ENCODE measurements at places on chromosomes 1 and 21.
A peak's percentile ranks its signal among the peaks of the same experiment; 100 is the strongest.

GRCh38 chr1:41466146-41466545 is 18.3 kb downstream of the EDN2 start:
- no peak for DNase-seq

DNA sequence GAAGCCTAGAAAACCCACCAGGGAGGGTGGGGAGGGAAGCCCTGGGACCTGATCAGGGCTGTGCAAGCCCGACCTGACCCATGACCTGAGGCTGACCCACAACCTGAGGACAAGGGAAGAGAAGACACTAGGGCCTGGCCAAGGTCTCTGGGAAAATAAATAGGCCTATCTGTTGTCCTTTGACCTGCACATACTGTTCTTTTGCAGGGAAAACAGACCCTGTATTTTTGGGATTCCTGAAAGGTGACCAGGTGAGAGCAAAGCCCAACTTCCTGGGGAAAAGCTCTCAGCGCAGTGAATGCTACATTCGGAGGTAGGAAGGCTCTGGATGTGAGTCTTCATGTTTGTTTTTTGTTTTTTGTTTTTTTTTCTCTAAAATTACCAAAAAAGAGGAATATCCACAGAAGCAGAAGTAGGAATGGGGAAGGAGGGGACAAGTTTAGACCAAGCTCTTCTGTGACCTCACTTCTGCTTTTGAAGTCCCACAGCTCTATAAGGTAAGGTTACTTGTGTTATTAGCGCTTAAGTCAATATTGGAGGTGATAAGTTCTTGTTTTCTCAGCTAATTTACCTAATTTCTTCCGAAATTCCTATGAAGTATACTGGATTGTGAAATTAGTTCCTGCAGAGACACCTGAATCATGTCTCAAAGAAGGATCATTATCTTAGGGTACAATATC is 26.2 kb upstream of the LYST start:
- DNase-seq = no peak

DNA sequence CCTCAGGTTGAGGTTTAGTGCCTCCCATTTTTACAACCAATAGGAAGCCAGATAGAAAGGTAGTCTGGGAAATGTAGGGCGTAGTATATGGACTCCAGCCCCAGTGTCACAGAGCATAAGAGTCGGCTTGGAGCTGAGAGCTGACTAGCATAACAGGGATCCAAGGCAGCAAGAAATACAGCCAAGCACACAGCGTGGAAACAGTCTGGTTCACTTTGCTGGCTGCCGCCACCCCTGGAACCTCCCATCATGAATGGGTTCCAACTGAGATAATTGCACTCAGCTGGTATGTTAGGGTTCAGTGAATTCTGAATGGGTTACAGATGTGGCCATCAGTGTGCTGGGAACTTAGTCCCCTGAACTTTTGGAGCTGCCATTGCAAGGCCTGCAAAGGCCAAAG is 76.7 kb upstream of the GPR88 start:
- DNase-seq = peak; percentile 26

DNA sequence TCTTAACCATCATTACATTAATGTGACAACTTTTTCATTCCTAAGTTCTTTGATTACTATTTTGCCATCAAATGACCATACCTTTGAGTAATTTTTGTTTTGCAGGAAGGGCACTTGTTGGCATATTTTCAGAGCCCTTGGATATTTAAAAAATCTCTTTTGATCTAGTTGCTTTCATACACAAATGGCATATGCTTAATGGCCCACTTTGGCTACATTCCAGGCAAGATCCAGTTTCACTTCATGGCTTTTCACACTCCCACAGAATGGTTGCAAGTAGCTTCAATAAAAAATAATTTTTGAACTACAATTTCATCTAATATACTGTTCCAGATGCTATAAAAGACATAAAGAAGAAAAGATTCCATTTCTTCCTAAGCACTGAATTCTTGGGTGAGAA is 18.1 kb downstream of the ADAM30 start:
- no peak for DNase-seq

DNA sequence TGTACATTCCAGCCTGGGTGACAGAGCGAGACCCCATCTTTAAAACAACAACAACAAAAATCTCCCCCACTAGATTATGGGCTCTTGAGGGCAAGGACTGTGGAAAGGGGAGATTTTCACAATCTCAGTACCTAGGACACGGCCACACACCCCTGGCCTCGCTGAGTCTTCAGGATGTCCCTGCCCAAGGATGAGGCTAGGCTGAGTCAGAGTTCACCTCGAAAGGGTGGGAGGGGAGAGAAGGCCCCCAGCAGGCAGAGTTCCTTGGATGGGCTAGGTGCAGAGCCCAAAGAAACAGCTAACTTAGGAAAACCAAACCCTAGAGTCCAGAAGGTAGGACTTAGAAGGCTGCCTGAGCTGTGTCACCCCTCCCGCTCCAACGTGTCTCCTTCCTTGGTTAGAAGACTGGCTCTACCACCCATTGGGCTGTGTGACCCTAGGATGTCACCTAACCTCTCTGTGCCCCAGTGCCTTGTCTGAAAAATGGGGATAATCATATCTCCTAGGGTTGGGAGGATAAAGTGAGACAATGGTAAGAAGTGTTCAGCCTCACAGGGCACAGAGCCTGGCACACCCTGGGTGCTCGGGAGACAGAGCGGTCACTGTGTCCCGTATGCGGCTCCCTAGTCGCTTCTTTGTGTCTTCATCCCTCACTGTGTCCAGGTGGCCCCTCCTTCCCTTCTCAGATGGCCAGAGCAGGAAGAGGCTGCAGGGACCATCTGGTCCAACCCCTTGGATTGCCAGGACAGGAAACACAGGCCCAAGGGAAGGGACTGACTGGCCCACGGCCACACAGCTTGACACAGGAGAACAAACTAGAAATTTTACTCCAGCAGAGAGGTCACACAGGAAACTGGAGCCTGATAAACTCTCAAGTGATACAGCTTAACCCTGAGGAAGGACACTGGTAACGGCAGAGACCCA is 11.2 kb downstream of the TRIM62 start:
- no peak for DNase-seq

GRCh38 chr1:71834601-71835441 is 447.5 kb downstream of the NEGR1 start:
- peak; percentile 0 for DNase-seq

- no peak for DNase-seq
Observed at GRCh38 chr1:45787905-45788304, 15.5 kb upstream of the MAST2 start.

- DNase-seq = no peak
Observed at GRCh38 chr1:12178511-12178910, 11.7 kb downstream of the TNFRSF1B start.

- DNase-seq = no peak
Observed at GRCh38 chr1:219713981-219714381, 101.1 kb upstream of the ZC3H11B start.

DNA sequence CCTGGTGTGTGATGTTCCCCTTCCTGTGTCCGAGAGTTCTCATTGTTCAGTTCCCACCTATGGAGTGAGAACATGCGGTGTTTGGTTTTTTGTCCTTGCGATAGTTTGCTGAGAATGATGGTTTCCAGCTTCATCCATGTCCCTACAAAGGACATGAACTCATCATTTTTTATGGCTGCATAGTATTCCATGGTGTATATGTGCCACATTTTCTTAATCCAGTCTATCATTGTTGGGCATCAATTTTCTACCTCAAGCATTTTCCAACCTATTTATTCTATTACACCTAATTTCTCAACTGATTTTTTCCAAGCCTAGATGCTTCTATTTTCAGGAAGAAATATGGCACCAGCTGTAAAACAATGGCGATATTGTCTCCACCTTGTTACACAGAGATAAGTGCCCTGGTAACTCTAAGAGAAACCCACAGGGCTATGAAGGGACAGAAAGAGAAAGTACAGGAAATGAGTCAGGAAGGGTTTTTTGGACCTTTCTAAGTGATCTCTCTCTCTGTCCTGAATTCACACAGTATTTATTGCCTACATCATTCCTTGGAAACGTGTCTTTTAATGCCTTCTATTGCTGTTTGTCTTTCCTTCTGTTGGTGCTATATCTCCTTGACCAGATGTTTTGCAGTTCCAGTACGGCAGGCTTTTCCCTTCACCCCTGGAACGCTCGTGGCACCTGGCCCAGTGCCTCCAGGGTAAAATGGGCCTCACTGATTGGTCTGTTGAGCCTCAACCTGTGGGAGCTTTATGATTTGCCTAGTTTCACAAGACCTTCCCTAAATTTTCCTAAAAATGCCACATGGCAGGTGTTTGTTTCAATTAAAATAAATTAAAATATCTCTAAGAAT is 14.6 kb upstream of the JAK1 start:
- no peak for DNase-seq

DNA sequence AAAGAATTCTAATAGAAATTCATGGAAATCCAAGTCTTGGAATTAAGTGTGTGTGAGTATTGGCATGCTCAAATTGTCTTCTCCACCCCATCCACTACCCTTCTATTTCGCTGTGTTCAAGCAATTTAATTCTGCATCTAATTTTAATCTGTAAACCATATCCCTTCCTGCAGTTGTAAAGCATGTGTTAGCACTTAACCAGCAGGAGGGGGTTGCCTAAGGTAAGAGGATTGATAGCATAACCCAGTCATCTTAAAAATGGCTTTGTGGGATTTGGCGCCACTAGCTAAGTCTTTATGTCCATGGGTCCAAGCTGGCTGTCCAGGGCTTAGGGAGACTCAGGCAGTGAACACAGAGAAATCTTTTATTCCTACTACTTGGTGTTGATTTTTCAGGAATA is 210.3 kb downstream of the PTPRC start:
- no peak for DNase-seq
